ENCODE measurements at places on chromosomes 5 and 9.
A peak's percentile ranks its signal among the peaks of the same experiment; 100 is the strongest.

GRCh38 chr9:106560540-106560939 lies 302.4 kb upstream of the ZNF462 start:
- DNase-seq = no peak

DNA sequence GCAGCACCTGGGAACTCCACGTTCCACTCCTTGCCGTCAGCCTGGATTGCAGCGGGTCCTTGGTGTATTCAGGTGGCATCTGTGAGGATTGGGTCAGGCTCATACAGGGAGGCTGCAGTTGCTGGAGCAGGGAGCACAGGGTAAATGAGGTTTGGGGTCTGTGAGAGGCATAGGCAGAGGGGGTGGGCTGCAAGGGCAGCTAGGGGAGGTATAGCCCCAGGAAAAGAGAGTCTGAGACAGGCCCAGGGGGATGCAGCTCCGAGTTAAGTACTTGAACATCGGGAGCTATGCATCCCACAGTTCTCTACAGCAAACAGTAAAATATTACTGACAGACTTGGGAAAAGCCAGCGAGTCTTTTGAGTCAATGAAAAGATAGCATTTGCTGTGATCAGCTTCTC lies 101.6 kb downstream of the TRIO start:
- no peak for DNase-seq

- no peak for DNase-seq
Measured at GRCh38 chr9:35163413-35163812, 1.6 kb downstream of the UNC13B start.

DNA sequence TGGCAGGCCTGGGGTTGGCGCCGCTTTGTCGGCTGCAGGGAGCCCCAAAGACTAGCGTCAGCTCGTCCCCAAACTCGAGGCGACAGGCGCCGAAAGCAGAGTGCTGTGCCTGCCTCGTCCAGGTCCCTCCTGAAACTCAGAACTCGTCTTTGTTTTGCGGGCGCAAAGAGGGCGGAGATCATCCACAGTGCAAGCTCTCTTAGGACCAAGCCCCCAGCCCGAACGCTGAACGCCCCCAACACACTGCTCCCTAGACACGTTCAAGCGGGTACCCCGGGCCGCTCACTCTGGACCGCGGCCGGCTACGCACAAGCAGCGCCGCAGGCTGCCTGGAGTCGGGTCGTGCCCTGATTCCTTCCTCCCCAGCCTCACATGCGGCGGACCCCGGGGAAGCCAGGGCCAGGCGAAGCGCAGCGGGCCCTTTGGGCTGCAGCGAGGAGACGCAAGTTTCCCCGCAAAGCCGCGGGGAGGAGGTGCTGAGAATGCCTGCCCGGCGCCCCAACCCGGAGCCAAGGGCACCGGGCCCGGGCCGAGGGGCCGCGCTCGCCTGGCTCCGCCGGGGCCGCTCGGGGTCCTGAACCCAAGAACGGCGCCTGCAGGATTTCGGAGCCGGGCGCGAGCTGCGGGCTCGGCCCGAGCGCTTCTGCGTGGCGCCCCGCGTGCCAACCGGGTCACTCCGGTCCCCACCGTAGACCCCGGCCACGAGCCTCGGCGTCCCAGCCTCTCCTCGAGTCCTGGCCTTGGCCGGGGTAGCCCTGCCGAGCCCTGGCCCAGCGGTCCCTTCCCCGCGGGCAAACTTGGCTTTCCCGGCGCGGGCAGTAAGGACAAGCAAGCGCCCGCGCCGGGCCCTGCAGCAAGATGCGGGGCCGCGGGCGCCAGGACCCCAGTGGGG lies 738 bp downstream of the FSTL4 start:
- DNase-seq = peak; percentile 28

GRCh38 chr9:134404376-134405358 lies 78.4 kb downstream of the RXRA start:
- no peak for DNase-seq

GRCh38 chr9:16180546-16180945 lies 627.7 kb downstream of the CCDC171 start:
- DNase-seq = no peak

- DNase-seq = no peak
Measured at GRCh38 chr5:160469156-160470144, 47.8 kb downstream of the PTTG1 start.

- DNase-seq = no peak
Measured at GRCh38 chr5:97986069-97986468, 787.4 kb upstream of the RGMB start.

DNA sequence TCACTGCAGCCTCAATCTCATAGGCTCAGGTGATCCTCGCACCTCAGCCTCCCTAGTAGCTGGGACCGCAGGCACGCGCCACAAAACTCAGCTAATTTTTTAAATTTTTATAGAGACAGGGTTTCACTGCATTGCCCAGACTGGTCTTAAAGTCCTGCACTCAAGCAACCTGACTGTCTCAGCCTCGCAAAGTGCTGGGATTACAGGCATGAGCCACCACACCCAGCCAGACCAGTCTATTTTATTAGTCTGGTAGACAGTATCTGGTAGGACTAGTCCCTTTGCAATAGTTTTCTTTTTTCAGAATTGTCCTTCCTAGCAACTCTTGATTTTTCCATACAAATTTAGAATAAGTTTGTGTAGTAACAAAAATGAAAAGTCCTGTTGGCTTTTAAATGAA lies 14.1 kb upstream of the GPR150 start:
- no peak for DNase-seq

DNA sequence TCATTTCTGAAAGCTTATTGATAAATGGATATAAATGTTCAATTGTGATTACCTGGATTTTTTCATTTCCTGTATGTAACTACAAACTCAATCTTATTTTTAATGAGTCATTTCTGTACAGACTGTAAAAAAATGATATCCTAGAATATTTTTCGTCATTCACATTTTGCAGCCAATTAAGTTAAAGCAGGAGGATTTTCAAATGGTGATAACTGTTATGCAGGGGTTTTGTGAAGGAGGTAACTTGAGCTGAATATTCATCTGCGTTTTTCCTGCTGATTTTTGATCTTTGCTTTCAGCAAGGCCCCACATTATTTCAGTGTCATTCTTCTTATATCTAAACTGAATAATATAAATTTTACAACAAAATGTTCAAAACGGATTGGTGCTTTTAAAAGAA lies 74.1 kb downstream of the SLF1 start:
- no peak for DNase-seq

DNA sequence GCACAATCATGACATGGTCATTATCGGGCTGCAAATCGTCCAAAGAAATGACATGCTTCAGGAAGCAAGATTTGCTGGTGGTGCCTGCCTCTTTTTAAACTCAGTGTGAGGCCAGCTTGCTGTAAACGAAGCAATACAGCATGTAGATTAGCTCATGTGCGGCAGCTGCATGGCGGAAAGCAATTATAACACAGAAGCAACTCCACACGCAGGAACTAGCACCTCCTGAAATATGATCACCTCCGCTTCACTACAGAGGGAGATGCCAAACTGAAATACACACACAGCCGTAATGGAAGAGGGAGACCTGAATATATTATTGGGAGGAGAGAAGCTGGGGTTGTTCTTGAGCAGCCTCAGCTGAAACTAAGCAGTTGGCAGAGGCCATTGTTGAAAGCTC lies 312.5 kb downstream of the PSAT1 start:
- DNase-seq = no peak

- no peak for DNase-seq
Measured at GRCh38 chr5:127351418-127351817, 60.8 kb downstream of the MEGF10 start.

GRCh38 chr5:42984307-42984706 lies 55.8 kb downstream of the ANXA2R start:
- DNase-seq = no peak

DNA sequence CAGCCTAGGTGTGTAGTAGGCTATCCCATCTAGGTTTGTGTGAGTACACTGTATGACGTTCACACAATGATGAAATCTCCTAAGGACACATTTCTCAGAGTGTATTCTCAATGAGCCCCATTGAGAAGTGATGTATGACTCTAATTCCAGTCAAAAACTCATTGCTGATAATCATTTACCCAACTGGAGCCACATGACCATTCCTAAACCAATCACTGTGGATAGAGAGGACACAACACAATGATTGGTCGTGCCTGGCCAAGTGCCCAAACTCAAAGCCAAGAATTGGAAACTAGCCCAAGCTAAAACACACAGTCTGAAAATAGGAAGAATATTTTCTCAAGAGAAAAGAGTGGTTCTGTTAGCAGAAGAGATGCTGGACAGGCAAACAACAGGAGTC lies 191.2 kb downstream of the ZNF462 start:
- DNase-seq = no peak

GRCh38 chr5:113692466-113692865 lies 179.0 kb downstream of the YTHDC2 start:
- no peak for DNase-seq

DNA sequence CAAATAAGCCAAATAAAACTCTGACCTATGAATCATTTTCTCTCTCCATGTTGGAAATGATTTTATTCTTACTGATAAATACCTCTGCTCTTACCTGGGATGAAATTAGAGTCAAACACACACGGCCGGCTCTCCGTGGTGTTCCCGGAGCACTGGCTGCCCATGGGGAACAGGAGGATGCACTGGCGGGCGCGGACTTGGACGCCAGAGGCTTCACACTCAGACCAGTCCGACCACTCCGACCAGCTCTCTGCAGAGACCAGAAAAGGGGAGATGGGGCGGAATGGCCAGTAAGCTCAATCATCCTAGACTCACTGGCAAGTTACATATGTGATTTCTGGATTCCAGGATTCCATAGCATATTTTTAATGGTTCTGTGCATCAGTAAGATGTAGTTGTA lies 494.1 kb downstream of the SEMA5A start:
- no peak for DNase-seq

DNA sequence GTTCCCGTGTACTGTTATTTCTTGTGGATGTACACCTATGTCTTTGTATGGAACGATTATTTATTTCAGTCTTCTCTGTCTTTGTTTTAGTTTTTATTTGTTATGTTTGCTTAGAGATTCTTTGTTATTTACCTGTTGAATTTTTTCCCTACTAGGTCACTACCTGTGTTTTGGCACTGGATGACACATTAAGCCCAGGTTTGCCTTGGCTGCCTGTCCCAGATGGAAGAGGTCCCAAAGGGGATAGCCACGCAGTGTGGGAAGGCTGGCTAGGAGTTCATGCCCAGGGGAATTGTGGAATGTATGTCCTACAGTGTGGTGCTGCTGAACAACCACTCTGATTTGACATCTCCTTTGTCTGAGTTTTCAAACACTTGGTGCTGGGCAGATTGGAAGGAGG lies 15.6 kb upstream of the SLC36A2 start:
- DNase-seq = no peak

- no peak for DNase-seq
Measured at GRCh38 chr9:73844135-73844534, 653.0 kb upstream of the RORB start.

- no peak for DNase-seq
Measured at GRCh38 chr9:4661611-4662010, 483 bp upstream of the PLPP6 start.

GRCh38 chr9:124511891-124512805 lies 4.9 kb upstream of the NR5A1 start:
- no peak for DNase-seq

- no peak for DNase-seq
Measured at GRCh38 chr9:35939679-35940250, 18.2 kb downstream of the OR2S2 start.

DNA sequence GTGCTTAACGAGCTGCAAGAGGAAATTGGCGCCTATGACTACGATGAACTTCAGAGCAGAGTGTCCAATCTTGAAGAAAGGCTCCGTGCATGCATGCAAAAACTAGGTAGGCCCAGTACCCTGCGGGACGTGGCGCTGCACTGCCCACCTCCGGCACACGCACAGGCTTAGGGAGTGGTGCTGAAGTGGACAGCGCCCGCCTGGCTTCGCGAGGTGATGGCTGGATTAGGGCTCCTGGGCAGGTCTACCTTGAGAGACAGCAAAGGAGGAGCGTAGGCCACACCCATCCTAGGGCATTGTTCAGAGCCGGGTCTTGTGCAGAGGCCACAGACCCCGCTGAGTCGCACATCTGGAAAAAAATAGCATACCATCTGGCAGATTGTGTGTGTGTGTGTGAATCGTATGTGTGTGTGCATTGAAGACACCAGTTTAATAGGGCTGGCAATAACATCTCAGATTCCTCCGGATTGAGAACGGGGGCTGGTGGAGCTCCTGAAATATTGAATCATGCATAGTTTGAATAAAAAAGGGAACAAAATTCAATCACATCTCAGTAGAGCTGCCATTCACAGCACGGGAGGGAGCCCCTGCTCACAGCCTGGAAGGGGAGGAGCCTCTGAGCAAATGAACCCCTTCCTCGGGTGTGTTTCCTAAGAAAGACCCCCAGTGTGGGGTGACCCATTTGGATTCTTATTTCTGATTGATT lies 11.1 kb downstream of the OLFM1 start:
- no peak for DNase-seq

GRCh38 chr9:2817999-2818803 lies 25.7 kb downstream of the PUM3 start:
- DNase-seq = no peak

DNA sequence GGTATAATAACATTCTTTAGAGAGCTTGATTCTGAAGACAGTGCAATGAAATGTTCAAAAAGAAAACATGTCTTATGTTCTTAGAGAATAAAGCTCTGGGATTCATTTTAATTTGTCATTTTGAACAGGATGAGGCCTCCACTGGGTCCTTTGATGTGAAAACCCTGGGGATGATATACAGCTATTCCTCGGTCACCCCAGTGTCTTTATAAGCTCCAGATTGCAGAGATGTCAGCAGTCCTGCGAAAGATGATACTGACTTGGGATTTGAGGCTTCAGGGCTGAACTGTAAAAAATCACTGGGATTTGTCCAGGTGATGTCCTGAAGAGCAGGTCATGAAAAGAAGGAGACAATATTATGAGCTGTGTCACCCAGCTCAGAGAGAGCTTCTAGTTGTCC lies 529.7 kb upstream of the ZNF608 start:
- DNase-seq = no peak

DNA sequence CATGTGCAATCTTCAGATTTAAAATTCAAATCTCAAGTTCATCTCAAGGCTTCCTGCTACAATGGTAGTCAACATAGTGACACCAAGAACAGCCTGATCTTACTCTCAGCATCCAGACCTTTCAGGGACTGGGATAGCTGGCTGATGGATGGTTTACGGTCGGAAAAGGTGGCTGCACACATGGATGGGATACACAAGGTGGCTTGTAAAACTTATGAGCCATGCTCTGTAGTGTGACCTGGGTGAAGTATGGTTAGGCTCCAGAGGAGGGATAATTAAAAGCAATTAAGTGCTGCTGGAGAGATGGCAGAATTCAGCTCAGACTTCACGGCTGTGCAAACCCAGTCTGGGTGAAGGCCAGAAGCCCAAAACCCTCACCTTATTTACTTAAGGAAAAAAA lies 379.5 kb downstream of the NFIB start:
- no peak for DNase-seq

- no peak for DNase-seq
Measured at GRCh38 chr5:14753292-14753691, 88.8 kb downstream of the OTULIN start.

Measured in memory B cell (primary cell).